ENCODE measurements at places on chromosomes 12 and 14. TPM values are rescaled to one million over a fixed set of nuclear protein-coding genes. Genes with fewer than 3 reads are reported as not detected.

CLEC1A gene
- total RNA-seq = 15.8 TPM

PSMA3 gene
- 73.3 TPM for total RNA-seq

USP15 gene
- total RNA-seq = 62.0 TPM

IL22 gene
- not detected for total RNA-seq

PZP gene
- 0.11 TPM for total RNA-seq

CPNE6 gene
- not detected for total RNA-seq

NINJ2 gene
- 2.8 TPM for total RNA-seq

SSTR1 gene
- 0.11 TPM for total RNA-seq

RPL10L gene
- not detected for total RNA-seq

CDCA3 gene
- 2.7 TPM for total RNA-seq

L2HGDH gene
- 3.8 TPM for total RNA-seq

FGD6 gene
- 17.6 TPM for total RNA-seq

DCN gene
- total RNA-seq = 0.11 TPM

TROAP gene
- total RNA-seq = 1.5 TPM

AICDA gene
- total RNA-seq = not detected

MFAP5 gene
- total RNA-seq = 0.33 TPM

P2RX2 gene
- not detected for total RNA-seq

TMEM63C gene
- total RNA-seq = 0.86 TPM

RNF212B gene
- not detected for total RNA-seq

KERA gene
- not detected for total RNA-seq

PRB2 gene
- not detected for total RNA-seq

POLR3B gene
- 6.0 TPM for total RNA-seq

NGB gene
- not detected for total RNA-seq

NPC2 gene
- total RNA-seq = 185 TPM

RNASE2 gene
- total RNA-seq = not detected

SPIC gene
- total RNA-seq = not detected

KRT4 gene
- total RNA-seq = not detected

CD4 gene
- total RNA-seq = not detected

M6PR gene
- 220 TPM for total RNA-seq

PLXNC1 gene
- total RNA-seq = 0.09 TPM

ST8SIA1 gene
- 0.86 TPM for total RNA-seq

GPR132 gene
- not detected for total RNA-seq

NCOR2 gene
- total RNA-seq = 9.0 TPM

TSPAN8 gene
- total RNA-seq = not detected

BEST3 gene
- 0.11 TPM for total RNA-seq

ITGB7 gene
- total RNA-seq = under 0.01 TPM

TCL1B gene
- not detected for total RNA-seq

TMTC1 gene
- total RNA-seq = 15.5 TPM

HPD gene
- total RNA-seq = not detected

DDX54 gene
- 38.3 TPM for total RNA-seq

TAS2R46 gene
- total RNA-seq = 1.6 TPM

ABCC9 gene
- 0.11 TPM for total RNA-seq

LUM gene
- not detected for total RNA-seq

FOXG1 gene
- total RNA-seq = not detected

TPH2 gene
- not detected for total RNA-seq

KLHL42 gene
- 18.6 TPM for total RNA-seq

SLC39A2 gene
- total RNA-seq = not detected

KRT79 gene
- not detected for total RNA-seq

RFX4 gene
- not detected for total RNA-seq

TSPAN19 gene
- total RNA-seq = 0.09 TPM

SLC4A8 gene
- total RNA-seq = 0.87 TPM

TSHR gene
- total RNA-seq = not detected

SLC8A3 gene
- total RNA-seq = 0.17 TPM

LAG3 gene
- 0.22 TPM for total RNA-seq

HNF1A gene
- not detected for total RNA-seq

TMEM52B gene
- total RNA-seq = not detected

VSIG10 gene
- 74.3 TPM for total RNA-seq

SRRM4 gene
- total RNA-seq = not detected
